GM12892 (cell line): ENCODE measurements at places on chromosomes 2 and 18.

DNA sequence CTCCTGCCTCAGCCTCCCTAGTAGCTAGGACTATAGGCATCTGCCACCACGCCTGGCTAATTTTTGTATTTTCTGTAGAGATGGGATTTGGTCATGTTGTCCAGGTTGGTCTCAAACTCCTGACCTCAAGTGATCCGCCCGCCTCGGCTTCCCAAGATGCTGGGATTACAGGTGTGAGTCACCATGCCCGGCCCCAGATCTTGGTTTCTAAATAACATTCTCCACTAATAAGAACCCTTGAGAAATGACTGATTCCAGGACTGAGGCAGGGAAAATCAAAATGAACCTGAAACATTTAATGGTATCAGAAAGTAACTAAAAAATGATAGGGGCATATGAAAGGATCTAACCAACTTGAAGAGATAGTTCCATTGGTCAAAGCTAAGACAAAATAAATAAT is 34.0 kb downstream of the BMPR2 start:
- DNase-seq, result no peak

GRCh38 chr2:8923183-8923582 is 80.3 kb downstream of the MBOAT2 start:
- DNase-seq, result no peak

- no peak for DNase-seq
Measured at GRCh38 chr2:19785447-19785846, 116.3 kb downstream of the TTC32 start.

- peak; percentile 4 for DNase-seq
Measured at GRCh38 chr2:96091141-96091710, 25.1 kb downstream of the ADRA2B start.

DNA sequence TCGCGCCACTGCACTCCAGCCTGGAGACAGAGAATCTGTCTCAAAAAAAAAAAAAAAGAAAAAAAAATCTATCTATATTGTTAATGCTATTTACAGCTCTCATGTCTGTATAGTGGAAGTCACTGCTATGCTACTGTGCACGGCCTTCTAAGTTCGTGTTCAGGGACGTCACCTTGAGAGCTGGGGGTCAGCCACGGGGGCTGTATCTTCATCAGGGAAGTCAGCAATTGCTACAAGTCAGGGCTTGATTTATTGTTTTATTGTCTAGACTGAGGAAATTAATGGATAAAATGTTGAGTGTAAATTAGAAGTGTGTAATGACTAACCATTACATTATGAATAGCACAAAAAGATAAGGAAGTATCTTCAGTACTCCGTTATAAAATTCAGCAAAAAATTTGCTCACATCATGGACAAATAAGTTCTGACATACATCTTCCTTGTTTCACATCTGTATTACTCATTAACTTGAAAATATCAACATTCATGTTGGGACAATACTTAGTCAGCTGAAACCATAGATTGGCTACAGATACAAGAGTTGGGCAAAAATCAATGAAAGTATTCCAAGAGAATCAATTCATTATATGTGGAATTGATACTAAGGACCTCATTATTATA is 136.6 kb upstream of the SEC11C start:
- DNase-seq, result no peak

DNA sequence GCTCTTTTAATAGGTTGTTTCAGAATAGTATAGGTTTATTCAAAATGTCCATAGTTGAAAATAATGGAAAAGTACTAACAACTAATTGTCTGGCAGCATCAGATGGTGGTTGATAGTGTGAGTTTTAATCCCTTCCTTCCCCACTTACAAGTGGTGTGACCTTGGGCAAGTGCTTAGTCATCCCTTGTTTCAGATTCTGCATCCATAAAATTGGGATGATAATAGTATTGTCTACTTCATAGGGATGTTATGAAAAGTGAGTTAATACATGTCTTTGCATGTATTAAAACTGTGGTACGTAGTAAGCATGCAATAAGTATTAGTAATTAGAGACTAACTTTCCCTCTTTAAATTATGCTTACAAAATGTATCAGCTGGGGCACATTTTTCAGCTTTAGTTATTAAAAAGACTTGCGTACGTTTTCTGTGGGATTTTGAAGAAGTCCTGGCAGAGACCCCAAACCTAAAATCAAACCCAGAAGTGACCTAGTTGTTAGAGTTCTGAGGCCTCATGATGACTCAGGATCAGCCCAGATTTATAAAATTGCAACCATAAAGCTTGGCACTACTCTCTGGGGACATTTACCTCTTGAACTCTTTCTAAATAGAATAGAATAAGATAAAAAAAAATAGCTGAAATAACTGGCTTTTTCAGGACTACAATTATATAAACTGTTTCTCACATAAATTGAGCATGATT is 8.6 kb downstream of the ITGA4 start:
- no peak for DNase-seq

DNA sequence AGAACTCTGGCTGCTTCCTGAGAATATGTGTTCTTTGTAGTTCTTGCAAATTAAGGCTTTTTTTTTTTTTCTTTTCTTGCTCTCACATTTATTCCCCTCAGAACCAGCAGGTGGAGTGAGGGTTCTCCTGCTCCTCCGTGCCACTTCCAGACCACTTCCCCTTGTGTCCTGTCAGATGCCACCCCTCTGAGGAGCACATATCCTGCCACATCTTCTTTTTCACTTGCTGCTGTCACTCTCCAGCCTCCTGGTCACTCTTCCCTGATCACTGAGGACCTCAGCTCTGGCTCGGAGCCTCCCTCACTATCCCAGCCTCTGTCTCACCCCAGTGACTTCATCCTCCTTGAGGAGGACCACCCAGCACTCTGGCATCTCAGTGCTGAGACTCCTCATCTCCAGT is 100.5 kb downstream of the TACR1 start:
- no peak for DNase-seq

DNA sequence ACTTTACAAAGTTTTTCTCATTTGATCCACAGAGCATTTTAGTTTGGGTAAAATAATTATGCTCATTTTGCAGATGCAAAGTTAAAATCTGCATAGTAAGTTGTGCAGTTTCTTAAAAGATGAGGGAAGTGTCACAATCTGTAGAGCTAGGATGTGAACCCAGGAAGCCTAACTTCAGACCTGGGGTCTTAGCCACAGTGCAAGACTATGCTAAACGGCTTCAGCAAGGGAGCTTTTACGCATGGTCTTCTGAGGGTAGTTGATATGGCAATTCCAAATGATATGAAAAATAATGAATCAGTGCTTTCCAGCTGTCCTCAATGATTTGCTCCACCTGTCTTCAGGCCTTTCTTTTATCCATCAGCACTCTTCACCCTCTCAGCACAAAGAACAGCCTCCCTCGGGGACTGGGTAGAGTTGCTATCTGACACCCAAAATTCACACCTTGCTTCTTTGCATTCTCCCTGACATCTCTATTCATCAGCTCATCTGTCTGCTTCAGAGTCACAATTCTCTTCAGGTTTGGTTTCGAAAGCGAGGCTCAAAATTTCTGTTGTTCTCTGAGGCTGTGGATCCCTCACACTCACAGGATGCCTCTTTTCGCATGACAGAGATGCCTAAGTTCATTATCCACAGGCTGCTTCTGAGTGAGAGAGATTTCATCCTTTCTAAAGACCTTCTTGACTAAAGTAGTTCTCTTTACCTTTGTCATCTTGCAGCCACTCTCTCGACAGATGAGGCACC is 302.5 kb downstream of the NRXN1 start:
- no peak for DNase-seq

DNA sequence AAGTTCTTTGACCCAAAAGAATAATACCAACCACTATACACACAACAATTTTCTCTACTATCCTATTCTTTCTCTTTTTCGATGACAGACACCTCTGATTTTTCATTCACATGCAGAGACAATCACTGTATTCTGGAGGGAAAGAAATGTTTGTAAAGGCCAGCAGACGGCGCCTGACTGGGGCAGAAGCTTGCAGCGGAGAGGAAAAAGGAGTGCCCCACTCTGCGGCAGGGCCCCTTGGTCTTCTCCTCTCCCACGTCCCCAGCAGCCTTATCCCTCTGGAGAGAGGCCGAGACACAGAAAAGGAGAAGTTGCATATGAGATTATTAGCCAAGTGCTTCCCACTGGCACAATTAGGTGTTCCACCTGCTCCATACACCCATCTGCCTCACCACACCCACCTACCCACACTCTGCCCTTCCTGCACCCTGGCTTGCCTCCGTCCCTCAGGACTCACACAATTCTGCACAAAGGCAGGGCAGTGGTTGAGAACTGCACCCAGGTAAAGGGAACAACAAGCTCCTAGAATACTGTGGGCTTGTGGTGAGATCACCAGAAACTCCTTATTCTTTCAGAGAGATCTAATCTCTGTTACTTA is 687.3 kb downstream of the NRXN1 start:
- DNase-seq, result no peak

GRCh38 chr2:25651782-25652455 is 21.5 kb downstream of the DTNB start:
- no peak for DNase-seq

- no peak for DNase-seq
Measured at GRCh38 chr2:196980001-196980400, 53.5 kb upstream of the PGAP1 start.

GRCh38 chr2:47339745-47340541 is 63.0 kb upstream of the MSH2 start:
- no peak for DNase-seq

DNA sequence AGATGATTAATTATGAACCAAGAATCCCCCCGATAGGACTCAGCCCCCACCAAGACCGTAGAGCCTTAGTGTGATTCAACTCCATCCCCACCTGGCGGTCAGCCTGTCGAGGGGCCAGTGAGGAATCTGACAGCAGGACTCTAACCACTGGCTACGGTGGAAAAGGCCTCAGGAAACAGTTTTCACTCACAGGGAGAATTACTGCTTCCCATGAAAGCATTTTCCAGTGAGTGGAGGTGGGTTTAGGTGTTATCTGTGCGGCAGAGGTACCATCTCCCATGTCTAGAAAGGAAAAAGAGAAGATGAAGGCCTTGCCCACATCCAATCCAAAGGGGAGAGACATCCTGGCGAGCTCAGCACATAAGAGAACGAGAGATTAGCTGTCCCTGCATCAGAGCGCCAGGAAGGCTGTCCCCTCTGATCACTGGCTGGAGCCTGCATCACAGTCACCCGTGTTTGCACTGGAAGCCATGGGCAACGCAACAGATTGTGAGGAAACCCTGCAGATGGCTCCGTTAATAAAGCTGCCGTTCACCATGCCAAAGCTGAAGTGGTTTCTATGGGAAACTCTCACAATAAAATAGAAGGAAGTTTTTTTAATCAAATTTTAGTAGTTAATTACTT is 22.3 kb downstream of the COX7A2L start:
- no peak for DNase-seq

DNA sequence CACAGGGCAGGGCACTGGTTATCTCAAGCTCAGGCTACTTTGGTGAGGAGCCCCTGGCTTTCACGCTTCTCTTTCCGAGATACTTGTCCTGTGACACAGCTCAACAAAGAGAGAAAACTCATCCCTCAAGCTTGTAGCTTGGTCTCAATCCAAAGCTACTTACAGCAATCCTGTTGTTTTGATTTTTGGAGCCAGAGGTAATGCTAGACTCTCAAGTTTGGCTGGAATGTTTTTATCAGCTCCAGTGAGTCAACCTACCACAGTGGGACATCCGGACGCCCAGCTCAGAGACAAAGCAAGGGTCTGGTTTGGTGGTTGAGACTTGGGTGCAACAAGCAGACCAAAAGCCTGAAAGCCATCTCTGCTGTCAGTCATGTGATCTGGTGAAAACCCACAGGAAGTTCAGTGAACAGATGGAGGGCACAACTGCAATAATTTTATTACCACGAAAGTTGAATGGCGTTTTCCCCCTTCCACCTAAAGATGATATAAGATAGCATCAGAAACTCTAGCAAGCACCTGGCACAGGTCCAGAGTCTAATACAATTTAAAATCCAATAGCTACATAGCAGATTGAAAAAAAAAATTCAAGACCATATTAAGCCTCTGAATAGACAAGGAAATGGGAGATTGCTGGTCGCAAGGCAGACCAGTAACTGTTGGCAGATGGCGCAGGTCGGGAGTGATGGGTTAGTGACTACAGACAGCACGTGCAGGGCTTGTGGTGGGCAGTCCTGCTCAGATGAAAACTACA is 102.3 kb upstream of the SMAD7 start:
- no peak for DNase-seq

DNA sequence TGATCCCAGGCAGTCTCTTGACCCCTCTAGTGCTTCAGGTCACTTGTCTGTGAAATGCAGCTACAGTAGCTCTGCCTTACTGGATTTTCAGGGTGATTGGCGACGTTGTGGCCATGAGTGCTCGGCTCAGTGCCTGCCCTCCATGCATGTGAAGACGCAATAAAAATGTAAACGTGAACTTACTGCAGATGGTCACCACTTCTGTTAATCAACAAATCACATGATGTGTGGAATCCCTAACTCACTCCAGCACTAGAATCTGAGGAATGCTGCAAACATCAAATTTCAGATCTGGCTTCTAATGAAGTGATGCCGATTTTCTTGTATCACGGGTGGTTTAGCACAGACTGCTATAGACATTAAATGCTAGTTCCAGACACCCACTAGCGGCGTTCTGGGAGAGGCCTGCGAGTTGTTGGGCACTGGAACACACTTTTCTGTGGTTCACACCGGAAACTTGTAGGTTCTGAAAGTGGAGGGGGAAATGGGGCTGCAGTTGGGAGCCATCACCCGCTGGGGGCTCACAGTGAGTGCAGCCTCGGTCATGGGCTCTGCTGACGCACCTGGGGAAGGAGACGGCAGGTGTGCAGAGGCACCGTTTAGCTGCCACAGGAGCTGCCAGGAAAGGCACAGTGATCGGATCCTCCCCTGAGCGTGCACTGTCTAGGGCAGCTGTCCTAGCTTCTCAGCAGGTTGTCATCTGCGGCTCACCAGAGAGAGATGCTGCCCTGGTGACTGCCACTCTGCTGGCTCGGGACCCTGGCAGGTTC is 6.5 kb downstream of the CNDP1 start:
- DNase-seq, result no peak

GRCh38 chr2:2839782-2840531 is 508.9 kb upstream of the MYT1L start:
- DNase-seq, result no peak

DNA sequence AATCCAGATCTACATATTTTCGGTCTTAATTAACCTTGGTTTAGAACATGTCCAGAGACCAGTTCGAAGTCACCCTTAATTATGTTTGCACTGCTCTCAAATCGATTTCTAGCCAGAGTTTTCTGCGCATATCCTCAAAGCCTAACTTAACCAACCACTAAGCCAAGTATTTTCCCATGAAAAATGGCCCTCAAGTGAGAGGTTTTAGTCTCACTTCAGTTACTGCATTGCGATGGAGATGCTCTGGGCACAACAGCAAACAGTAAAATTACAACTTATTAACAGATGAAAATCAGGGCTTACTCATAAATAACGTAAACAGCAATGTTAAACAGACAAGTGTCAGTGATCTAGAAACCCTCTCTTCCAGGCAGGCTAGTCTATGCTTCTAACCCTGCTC is 4.5 kb downstream of the RTN4 start:
- DNase-seq, result no peak
